Left lobe of liver (tissue), 2 donors: ENCODE measurements at places on chromosomes 6 and 20. TPM values are rescaled to one million over a fixed set of nuclear protein-coding genes. Genes with fewer than 3 reads are reported as not detected.

DNA sequence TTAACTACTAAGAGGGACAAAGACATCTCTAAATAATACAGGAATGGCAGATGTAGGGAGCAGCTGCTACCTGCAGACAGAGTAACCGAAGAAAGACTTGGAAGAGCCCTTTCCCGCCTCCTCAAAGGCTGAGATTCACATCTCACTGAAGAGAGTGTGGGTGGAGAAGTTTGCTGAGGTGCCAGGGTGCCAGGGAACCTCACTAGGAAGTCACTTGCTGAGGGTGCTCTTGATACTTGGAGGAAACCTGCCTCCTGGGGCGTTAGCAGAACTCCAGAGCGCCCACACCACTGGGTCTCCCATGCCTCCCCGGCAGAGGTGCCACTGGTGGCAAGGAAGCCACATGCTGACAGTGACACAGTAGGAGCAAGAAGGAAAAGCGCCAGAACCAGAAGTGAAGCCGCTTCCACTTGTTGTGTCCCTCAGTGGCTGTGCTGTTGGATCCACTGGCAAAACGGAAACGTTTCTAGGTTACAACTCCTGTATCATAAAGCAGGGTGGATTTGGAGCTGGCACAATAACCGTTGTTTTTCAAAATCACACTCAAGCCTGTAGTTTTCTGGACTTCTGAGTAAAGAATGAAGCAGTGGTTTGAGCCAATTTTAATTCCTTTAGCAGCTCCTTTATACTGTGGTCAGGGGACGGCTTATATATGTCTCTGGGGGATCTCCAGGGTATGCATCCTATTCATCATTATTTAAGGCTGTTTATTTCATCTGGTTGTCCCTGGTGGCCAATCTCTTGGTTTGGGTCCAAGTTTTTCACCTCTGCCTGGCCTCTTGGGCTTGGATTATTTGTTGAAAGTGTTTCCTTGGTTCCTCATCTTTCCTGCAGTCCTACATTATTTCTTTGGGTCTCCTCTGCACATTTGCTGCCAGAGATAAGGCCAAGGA lies 64.5 kb downstream of the CDC5L start:
- DNase-seq = no peak

DNA sequence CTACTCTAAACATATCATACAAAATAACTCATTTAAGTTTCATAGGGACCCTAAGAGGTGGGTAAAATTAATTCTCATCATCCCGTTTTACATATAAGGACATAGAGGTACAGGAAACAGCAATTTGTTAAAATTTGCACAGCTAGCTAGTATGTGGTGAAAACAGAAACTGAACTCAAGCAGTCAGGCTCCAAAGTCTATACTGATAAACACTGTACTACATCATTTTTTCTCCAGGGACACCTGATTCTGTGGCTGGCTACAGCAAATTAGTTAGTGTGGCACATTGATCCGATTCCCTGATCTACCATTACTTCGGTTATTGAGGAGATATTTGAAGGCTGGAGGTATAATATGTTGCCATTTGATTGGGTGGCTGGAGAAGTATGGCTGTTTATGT lies 36.2 kb upstream of the E2F3 start:
- no peak for DNase-seq

- no peak for DNase-seq
Measured at GRCh38 chr6:47319382-47319781, 9.7 kb upstream of the TNFRSF21 start.

DNA sequence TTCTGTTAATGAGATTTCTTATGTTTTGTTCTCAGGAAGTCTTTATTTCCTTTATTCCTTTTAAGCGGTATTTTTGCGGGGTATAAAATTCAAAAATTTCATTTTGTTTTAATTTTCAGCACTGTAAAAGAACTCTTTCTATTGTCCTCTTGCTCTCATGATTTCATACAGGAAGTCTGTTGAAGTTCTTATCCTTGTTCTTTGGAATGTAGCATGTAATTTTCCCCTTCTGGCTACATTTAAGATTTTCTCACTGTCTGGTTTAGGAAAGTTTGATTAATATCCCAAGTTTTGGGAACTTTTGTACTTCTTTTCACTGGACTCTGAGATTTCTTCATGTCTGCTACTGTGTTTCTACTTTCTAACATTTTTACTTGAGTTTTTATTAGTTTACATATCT lies 581.4 kb upstream of the GJE1 start:
- no peak for DNase-seq

DNA sequence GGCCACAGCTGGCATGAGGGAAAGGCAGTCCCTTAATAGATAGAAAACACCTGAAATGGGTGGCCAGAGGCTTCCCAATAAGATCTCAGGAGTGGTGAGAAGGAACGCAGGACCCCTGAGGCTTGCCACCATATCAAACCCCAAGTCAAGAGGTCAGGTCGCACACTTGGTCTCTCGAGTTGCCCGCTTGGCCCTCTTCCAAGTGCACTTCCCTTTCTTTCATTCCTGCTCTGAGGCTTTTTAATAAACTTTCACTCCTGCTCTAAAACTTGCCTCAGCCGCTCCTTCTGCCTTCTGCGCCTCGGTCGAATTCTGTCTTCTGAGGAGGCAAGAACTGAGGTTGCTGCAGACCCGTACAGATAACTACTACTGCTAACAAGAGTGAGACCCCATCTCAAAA lies 64.2 kb downstream of the SLC2A10 start:
- no peak for DNase-seq

GRCh38 chr6:90230548-90231215 lies 66.0 kb downstream of the BACH2 start:
- DNase-seq = no peak

DNA sequence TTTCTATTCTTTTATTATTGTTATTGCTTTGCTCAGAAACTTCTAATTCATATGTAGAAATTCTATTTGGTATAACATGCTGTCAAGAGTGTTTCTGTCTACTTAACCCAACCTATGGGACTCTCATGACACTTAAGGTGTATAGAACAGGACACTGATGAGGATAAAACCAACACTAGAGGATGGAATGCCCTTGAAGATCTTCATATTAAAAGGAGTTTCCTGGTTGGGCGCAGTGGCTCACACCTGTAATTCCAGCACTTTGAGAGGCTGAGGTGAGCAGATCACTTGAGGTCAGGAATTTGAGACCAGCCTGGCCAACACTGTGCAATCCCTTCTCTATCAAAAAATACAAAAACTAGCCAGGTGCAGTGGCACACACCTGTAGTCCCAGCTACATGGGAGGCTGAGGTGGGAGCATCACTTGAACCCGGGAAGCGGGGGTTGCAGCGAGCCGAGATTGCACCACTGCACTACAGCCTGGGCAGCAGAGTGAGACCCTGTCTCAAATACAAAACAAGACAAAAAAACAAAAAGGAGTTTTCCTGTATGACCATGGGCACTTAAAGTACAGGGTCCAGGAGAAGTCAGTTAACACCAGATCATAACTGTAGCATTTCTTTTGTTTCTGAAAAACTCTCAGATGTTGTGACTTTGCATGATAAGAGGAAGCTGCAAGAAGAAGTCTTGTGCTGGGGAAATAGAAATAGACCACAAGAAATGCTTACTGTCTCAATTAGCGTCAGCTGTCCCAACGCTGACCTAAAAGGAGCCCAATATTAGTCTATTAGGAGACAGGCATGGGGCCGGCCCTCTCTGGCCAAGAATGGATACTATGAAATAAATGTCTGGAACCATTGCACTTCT lies 38.9 kb upstream of the CD2AP start:
- no peak for DNase-seq

Gene GPR6
- not detected for total RNA-seq

Gene ROS1
- total RNA-seq = 0.15 TPM

GRCh38 chr20:57705127-57705899 lies 4.5 kb downstream of the PMEPA1 start:
- no peak for DNase-seq

- DNase-seq = no peak
Measured at GRCh38 chr6:163954088-163954775, 539.7 kb downstream of the QKI start.

GRCh38 chr6:8066108-8066507 lies 1.9 kb upstream of the BLOC1S5 start:
- DNase-seq = no peak
